ENCODE measurements at places on chromosomes 4 and X. TPM values are rescaled to one million over a fixed set of nuclear protein-coding genes. Genes with fewer than 3 reads are reported as not detected.

The UGT8 gene
- 4.9 TPM for total RNA-seq

The EREG gene
- under 0.01 TPM for total RNA-seq

The FTSJ1 gene
- 34.9 TPM for total RNA-seq

The RHOXF2 gene
- not detected for total RNA-seq

The MTMR8 gene
- 3.2 TPM for total RNA-seq

The GATB gene
- 15.7 TPM for total RNA-seq

The EDA2R gene
- total RNA-seq = 0.49 TPM

The SHROOM4 gene
- 2.0 TPM for total RNA-seq
